ENCODE measurements at places on chromosomes 1 and 21.

DNA sequence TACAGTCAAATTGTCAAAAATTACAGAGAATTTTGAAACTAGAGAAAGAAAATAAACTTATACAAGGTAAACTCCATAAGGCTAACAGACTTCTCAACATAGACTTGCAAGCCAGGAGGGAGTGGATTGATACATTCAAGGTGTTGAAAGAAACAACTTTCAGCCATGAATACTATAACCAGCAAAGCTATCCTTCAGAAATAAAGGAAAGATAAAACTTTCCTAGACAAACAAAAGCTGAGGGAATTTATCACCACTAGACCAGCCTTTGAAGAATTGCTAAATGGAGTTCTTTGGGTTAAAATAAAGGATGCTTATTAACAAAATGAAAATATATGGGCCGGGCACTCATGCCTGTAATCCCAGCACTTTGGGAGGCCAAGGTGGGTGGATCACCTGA is 52.7 kb downstream of the C1orf185 start:
- DNase-seq, result no peak

DNA sequence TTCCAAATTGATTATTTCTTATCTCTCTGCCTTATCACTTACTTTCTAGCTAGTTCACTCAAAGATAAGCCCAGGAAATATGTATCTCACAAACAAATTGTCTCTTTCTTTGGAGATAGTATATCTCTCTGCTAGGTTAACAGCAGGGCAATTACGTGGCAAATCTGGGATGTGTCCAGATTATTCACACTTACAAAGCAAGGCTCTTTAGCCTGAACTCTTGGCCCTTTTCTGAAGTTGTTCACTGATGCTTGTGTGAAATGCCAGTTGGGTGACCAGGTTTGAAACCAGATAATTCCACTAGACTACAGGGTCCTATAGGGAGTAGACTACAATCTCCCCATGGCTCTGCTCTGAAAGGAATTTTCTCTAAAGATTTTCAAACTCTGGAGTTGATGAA is 30.8 kb upstream of the FAM78B start:
- no peak for DNase-seq

- DNase-seq, result no peak
Measured at GRCh38 chr1:1204425-1204920, 1.9 kb downstream of the TNFRSF18 start.

GRCh38 chr21:17708522-17709265 is 96.0 kb upstream of the BTG3 start:
- no peak for DNase-seq

DNA sequence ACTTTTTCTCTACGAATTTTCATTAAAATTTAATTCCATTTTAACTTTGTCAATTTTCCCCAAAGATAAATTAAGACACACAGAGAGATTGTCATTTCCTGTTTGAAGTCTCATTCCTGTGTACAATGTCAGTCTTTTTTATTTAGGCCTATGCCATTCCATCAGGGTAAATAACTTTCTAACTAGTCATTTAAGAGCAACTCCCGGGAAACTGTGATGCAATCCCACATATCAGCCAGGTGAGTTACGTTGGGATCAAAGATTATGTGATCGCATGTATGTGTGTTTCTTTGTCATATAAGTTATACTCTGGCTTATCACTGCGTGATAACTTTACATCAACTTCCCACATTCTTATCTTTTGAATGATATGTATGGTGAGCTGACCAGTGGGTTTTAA is 86.1 kb upstream of the S1PR1 start:
- no peak for DNase-seq

- DNase-seq, result no peak
Measured at GRCh38 chr1:19698181-19698580, 33.5 kb downstream of the HTR6 start.

DNA sequence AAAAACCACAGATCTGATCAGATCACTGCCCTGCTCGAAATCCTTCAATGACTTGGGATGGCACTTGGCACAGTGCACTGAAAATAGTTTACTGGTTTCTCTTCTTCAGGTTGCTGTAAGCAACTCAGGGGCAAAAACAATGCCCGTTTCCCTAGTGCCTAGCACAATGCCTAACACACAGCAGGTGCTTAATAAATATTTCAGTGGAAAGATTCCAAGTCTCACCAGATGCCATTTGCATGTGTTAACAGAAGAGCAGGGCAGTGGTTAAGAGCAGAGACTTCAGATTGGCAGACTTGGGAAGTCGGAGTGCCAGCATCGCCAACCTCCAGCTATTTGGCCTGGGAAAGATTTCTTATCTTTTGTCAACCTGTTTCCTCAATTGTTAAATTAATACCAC is 10.9 kb upstream of the METTL25B start:
- DNase-seq, result no peak

GRCh38 chr1:31027693-31028526 is 37.6 kb downstream of the PUM1 start:
- DNase-seq, result no peak

DNA sequence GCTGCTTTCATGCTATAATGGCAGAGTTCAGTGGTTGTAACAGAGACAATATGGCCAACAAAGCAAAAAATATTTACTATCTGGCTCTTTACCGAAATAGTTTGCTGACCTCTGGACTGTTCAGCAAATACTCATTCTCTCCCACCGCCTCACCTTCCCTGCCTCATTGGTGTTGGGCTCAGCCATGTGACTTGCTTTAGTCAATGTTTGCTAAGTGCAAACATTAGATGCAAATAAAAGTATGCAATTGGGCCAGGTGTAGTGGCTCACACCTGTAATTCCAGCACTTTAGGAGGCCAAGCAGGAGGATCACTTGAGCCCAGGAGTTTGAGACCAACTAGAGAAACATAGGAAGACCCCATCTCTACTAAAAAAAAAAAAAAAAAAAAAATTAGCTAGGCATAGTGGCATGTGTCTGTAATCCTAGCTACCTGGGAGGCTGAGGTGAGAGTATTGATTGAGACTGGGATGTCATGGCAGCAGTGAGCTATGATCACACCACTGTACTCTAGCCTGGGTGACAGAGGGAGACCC is 55.1 kb downstream of the RPL5 start:
- DNase-seq, result no peak

DNA sequence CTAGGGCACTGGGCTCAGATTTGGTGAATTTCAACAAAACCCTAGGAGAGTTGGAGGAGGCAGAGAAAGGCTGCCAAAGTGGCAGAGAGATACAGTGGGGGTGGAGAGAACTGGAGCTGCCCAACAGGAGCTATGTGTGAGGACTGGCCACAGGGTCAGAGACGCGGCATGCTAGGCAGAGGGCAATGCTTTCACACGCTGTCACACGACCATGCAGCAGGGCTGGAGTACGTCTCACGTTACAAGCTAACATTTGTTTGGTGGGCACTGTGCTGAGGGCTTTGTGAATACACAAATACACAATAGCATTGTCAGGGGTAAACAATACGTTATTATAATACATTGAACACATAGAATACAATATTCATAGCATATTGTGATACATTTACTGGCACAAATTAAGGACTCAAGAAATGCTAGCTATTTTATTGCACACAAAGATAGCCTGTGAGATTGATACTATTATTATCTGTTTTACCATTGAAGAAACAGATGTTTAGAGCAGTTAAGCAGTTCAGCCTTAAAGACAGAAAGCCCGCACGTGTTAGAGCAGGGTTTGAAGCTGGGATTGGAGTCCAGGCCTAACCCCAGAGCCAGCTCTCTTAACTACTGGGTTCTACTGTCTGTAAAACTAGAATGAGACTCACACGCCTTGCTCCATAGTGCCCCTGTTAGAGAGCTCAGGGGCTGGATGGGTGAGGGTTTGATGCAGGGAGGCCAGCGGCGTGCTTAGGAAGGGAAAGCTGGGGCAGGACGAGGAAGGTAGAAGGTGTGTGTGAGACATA is 4.5 kb downstream of the RAB7B start:
- DNase-seq, result no peak

DNA sequence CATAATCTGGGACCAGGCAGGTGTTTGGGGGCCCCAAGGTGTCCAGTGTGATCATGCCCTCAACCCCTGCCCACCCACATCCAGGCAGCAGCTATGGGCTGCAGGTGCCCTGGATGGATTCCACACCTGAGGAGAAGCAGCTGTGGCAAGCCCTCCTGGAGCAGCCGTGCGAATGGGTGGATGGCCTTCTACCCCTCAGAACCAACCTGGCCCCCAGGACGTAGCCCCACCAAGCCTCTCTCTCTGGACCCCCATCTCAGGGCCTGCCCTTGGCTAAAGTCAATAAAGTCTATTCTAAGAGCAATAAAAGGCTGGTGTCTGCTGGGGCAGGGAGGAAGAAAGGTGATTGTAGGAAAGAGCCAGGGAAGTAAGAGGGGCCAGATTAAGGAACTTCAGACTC is 11.8 kb downstream of the SYTL1 start:
- DNase-seq, result no peak

DNA sequence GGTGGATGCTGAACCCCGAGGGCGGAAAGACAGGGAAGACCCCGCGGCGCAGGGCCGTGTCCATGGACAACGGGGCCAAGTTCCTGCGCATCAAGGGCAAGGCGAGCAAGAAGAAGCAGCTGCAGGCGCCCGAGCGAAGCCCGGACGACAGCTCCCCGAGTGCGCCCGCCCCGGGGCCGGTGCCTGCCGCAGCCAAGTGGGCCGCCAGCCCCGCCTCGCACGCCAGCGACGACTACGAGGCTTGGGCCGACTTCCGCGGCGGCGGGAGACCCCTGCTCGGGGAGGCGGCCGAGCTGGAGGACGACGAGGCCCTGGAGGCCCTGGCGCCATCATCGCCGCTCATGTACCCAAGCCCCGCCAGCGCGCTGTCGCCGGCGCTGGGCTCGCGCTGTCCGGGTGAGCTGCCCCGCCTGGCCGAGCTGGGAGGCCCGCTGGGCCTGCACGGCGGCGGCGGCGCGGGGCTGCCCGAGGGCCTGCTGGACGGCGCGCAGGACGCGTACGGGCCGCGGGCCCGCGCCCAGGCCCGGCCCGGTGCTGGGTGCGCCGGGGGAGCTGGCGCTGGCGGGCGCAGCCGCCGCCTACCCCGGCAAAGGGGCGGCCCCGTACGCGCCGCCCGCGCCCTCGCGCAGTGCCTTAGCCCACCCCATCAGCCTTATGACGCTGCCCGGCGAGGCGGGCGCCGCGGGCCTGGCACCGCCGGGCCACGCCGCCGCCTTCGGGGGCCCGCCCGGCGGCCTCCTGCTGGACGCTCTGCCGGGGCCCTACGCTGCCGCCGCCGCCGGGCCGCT is 20.7 kb downstream of the FOXO6 start:
- DNase-seq, result no peak

DNA sequence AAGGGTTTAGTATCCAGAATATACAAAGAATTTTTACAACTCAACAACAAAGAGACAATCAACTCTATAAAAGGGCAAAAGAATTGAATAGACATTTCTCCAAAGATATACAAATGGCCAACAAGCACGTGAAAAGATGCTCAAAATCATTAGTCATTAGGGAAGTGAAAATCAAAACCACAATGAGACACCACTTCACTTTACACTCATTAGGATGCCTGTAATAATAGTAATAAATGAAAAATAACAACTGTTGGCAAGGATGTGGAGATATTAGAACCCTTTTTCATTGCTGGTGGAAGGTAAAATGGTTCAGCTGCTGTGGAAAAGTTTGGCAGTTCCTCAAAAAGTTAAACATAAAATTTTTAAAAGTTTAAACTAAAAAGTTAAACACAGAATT is 7.0 kb upstream of the ABCD3 start:
- no peak for DNase-seq

DNA sequence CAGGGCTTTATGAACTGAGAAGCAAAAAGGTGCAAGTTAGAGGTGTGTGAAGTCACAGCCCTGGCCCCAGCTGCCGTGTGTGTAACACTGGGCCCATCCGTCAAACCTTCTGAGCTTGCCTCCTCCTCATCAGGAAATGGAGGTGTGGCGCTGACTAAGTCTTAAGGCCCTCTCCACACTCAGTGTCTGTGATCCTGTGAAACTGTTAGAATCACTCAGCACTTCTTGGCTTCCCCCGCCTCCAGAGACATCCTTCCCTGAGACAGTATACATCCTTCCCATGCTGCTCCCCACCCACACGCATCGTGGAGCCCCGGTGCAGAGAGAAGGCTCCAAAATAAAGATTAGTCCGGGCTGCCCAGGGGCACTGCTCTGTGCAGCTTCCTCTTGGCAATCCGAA is 33.3 kb downstream of the LRP8 start:
- no peak for DNase-seq

DNA sequence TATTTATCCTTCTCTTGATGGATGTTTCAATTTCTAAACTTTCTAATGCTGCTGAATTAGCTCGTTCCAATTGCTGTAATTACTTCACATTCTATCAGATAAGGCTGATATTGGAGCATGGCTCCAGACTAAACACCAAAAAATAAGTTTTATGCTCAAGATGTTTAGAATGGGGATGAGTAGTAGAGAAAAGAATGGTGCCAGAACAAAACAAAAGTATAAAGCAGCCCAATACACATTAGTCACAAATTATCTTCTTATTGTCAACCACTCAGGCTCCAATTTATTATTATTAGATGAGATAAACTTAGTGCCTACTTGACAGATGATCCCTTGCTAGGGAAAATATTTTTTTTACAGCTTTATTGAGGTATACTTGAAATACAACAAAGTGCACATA is 21.8 kb downstream of the ATPAF1 start:
- DNase-seq, result no peak

DNA sequence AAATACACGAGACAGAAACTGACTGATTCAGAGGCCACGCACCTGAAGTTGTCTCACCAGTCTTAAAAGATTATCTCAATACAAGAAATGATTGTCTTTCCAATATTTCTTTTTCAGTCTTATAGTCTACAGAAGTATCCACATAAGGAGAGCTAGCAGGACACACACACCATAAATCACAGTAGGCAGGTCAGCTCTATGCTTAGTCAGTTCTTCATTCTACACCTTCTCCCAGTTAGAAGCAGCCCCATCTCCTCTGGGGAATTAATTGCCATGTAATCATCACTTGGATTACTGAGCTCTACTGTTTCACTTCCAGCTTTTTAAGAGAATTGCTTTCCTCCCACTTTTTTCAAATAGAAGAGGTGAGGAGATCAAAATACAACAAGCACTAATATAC is 59.6 kb downstream of the SMYD3 start:
- no peak for DNase-seq

DNA sequence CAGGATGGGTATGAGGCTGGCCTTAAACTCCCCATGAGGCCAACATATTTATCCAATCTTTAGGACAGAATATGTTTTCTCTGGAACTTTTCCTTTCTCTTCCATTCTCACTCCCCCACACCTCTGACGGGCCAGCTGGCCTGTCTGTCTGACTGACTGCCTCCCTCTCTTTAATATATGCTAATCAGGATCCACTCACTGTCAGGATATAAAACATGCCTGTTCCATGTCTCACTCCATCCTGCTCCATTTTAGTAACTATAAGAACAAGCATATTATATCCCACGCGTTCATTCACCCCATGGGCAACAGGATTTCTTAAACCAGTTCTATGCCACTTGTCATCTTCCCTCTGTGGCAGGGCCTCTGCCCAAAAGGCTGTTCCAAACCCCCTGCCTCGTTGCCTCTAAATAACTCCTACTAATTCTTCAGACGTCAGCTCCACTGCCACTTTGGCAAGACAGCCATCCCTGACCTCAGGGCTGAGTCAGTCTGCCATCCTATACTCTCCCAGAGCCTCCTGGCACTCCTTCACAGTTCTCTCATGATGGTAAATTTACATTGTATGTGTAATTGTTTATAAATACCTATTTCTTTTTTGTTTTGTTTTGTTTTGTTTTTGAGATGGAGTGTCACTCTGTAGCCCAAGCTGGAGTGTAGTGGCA is 84.3 kb upstream of the SPATA6 start:
- DNase-seq, result no peak

All from vagina (tissue), 2 donors.